ENCODE measurements at places on chromosomes 2 and 18.

DNA sequence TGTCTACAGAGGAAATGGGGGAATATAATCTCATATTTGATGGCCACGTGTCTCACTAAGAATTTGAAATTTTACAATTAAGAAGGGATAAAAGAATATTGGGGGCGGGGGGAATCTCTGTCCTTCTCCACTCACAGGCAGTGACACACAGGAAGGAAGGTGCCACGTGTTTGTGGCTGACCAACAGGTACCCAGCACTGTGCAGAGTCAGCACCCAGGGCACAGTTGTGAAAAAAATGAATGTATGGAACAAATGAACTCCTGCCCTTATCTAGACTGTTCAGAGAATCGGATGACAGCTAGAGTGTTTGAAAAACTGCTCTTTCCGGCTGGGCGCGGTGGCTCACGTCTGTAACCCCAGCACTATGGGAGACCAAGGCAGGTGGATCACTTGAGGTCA is 317.0 kb upstream of the MYT1L start:
- DNase-seq, result no peak

GRCh38 chr18:64994370-64994769 is 756.4 kb upstream of the CDH7 start:
- DNase-seq, result no peak

DNA sequence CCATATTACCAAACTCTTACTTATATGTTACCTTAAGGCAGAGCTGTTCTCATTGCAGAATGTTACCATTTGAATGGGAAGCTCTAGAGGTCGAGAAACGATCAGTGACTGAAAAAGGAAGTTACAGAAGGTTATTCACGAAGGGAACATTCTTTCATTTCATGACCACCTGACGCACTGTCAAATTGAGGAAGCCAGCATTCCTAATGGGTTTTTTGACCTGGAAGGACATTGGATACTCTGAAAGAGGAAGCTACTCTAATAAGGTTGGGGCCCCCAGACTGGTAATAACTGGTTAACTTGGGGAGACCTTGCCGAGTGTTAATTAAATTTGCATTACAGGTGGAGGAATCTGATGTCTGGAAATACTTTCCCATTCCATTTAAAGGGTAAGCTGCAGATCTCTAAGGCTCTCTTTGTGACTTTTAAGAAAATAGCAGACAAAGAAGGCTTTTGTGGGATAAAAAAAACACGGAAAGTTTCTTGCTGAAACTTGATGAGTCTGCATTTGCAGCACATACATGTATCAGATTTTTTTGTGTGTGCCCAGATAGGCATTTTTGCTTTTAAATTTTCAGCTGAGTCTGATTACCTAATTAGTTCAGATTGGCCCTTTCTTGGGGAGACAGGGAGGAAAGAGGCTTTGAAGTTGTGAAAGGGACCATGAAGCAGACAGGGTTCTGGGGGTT is 137.1 kb downstream of the LTBP1 start:
- DNase-seq, result no peak

- DNase-seq, result peak; percentile 80
Observed at GRCh38 chr2:179861027-179861415, 391 bp downstream of the ZNF385B start.

DNA sequence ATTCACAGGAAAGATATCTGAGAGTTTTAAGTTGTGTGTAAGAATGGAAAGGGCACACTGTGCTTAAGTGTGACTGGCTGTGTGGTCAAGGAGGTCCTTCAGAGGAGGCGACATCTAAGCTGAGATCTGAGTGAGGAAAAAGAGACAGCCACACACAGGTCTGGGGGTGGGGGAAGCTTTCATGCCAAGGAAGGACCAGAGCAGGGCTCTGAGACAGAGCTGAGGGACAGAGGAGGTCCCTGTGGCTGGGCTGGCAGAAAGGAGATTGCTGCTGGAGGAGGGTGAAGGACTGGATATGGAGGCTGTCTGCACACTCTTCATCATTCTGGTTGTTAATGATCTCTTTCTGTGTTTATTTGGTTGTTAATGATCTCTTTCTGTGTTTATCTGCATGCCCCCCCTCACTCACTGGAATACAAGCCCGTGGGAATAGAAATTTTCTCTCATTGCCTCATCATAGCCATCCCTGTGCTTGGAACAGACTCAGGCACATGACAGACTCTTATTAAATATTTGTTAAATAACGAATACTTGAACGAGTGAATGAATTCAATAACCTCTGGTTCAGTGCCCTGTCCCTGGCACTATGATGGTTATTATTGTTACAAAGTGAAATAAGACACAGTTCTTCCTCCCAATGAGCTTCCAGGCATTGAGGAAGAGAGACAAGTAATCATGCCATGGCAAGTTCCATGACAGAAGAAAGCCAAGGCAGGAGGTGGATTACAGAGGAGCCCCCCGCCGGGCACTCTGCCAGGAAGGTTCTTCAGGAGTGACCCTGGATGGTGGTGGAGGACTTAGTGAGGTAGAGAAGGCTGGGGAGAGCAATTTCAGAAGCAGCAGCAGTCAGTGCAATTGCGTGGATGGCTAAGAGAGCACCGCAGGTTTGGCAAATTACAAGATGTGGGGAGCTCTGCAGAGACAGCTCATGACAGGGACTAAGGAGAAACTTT is 399.4 kb upstream of the HS6ST1 start:
- no peak for DNase-seq

- DNase-seq, result no peak
Observed at GRCh38 chr2:72627083-72627482, 198.8 kb downstream of the EXOC6B start.

GRCh38 chr18:62182220-62182619 is 4.6 kb downstream of the PIGN start:
- DNase-seq, result no peak

GRCh38 chr2:122851972-122852531 is 1096.6 kb downstream of the TSN start:
- DNase-seq, result no peak

DNA sequence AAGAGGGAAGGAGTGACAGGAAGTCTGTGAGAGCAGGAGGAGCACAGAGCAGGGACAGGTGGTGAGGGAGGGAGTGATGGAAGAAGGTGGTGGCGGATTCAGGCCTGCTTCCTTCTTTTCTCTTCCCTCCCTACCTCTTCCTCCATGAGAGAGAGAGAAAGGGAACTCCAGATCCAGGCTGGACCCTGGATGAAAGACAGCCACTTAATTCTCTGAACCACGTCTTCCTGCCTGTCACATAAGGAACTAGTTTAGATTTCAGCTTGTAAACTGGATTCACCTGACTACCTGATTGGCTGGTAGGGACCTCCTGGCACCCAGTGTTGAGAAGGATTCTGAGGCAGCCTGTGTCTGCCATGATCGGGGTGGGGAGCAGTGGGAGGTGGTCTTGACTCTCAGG is 48.9 kb downstream of the PAX8 start:
- DNase-seq, result no peak

DNA sequence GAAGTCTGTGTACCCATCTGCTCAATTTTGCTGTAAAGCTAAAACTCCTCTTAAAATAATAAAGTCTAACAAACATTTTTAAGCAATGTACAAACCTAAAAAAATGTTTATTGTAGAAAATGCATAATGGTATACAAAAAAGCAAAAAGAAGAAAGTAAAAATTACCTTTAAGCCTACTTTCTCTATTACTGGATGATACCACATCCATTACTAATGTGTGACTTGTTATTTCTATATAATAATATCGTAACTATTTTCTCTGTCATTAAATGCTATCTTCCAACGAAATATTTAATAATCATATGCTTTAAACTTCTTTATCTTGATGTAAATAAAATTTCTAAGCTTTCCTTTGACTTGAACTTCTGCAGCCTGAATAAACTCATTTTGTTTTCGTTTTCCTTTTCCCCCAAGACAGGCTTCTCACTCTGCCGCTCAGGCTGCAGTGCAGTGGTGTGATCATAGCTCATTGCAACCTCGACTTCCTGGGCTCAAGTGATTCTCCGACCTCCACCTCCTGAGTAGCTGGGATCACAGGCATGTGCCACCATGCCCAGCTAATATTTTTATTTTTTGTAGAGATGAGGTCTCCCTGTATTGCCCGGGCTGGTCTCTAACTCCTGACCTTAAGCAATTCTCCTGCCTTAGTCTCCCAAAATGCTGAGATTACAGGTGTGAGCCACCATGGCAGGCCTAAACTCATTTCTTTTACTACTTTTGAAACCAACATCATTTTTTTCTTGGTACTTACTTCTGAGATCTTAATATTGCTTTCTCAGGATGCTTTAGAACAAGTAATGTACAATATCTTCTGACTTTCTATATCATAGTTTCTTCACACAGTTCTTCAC is 18.1 kb upstream of the DNAH7 start:
- DNase-seq, result no peak

DNA sequence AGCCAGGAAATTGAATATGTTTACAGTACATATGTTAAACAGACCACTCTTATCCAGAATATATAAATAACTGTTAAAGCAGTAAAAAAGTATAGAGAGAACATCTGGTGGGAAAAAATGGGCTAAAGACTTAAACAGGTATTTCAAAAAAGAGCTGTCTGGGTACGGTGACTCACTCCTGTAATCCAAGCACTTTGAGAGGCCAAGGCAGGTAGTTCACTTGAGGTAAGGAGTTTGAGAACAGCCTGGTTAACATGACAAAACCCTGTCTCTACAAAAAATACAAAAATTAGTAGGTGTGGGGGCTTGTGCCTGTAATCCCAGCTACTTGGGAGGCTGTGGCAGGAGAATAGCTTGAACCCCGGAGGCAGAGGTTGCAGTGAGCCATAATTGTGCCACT is 171.4 kb upstream of the FSIP2 start:
- DNase-seq, result no peak

DNA sequence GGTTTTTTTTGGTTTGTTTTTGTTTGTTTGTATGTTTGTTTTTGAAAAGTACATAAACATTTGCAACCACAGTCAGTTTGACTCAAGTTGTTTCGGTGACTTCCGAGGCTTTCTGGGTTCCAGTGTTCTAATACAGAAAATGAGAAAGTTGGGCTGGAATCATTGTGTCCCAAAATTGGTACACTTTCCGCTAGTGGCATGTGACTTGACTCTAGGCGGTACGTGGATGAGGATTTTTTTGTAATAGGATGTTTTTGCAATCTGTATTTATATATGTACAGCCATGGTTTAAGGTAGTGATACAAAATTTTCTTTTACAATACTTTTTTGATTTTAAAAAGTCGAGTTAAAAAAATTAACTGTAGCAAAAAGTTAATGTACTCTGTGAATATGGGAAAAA is 1.7 kb downstream of the MFF start:
- no peak for DNase-seq

Measured in posterior cingulate gyrus (tissue), 11 donors.